Activated T-cell treated with anti-CD3 and anti-CD28 coated beads, Interleukin-2, amount 50 U/mL, for 72 hours (primary cell): ENCODE measurements at places on chromosomes 2 and 18.

DNA sequence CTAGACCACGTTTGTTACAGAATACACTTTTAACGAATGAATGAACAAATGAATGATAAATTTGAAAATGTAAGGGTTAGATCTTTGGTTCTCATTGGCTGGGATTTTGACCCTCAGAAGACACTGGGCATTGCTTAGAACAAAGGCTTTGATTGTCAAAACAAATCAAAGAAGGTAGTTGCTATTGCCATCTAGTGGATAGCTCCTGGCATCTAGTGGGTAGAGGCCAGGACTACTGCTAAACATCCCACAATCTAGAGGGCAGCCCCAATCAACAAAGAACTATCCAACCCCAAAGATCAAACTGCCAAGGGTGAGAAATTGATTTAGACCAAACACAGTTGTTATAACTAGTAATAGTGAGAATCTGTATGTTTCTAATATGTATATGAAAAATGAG, 552.3 kb downstream of the KCNJ3 start:
- DNase-seq: no peak

- DNase-seq: no peak
Measured at GRCh38 chr2:229098801-229099200, 172.3 kb downstream of the PID1 start.

- no peak for DNase-seq
Measured at GRCh38 chr18:46609048-46609447, 48.0 kb downstream of the LOXHD1 start.

GRCh38 chr2:85410584-85411404, 628 bp upstream of the CAPG start:
- no peak for DNase-seq

- DNase-seq: no peak
Measured at GRCh38 chr18:38654946-38655345, 1089.3 kb upstream of the CELF4 start.

DNA sequence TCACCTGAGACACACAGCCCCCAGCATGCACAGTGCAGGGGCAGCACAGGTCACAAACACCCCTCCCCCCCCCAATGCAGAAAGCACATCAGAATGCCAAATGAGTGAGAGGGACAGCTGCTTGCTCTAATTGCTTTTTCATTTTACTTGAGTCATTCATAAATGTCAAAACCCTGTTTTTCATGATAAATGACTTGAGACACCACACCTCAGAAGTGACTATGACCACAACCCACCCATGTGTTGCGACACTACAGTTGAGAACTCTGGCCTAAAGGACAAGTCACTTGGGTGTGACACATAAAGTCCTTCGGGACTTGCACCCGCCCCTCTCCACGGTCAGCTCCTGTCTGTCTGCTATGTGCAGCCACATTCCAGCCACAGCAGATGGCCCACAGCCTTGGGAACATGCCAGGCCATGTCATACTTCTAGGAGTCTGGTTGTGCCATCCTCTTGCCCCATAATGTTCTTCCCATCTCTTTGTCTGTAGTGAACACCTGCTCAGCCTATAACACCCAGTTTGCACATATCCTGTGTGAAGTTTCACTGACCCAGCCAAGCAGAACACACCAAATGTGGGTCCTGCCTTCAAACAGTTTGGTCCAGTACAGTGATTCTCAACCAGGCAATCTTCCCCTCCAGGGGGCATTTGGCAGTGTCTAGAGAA, 30.2 kb upstream of the RIOK3 start:
- DNase-seq: peak; percentile 19
